ENCODE measurements at places on chromosomes 3 and 15. TPM values are rescaled to one million over a fixed set of nuclear protein-coding genes. Genes with fewer than 3 reads are reported as not detected.

- peak; percentile 77 for DNase-seq
Observed at GRCh38 chr3:160400030-160400701, 716 bp downstream of the SMC4 start.

GRCh38 chr3:195446359-195446758 lies 3.5 kb upstream of the ACAP2 start:
- DNase-seq: no peak

DNA sequence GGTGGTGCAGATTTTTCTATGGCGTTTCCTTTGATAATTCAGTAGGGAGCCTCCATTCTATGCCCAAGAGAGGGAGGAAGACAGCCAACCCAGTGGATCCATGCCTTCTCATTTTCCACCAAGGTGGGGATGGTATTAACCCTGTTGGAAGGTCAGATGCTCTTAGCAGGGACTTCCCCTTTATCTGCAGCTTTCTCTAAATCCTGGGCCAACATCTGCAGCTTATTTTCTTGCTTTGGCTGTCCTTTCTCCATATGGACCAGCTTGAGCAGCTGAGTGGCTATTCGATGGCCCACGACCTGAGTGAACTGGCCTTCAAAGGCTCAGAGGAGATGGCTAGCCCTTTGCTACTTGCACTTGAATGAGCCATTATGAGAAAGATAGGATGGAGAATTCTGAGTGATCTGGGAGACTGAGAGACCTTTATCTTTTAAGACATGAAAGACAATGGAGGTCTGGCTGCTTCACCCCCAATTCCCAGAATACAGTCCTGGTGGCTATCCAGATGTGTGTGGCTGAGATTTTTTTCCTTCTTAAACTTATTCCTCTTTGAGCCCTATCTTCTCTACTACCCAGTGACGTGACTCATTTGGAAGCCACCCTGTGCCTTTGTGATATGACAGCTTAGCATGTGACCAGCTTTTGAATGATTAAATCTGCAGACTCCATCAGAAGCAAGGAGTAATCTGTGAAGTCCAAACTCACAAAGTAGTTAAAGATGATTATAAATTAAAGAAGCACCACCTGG lies 39.6 kb upstream of the TRAK1 start:
- no peak for DNase-seq

DNA sequence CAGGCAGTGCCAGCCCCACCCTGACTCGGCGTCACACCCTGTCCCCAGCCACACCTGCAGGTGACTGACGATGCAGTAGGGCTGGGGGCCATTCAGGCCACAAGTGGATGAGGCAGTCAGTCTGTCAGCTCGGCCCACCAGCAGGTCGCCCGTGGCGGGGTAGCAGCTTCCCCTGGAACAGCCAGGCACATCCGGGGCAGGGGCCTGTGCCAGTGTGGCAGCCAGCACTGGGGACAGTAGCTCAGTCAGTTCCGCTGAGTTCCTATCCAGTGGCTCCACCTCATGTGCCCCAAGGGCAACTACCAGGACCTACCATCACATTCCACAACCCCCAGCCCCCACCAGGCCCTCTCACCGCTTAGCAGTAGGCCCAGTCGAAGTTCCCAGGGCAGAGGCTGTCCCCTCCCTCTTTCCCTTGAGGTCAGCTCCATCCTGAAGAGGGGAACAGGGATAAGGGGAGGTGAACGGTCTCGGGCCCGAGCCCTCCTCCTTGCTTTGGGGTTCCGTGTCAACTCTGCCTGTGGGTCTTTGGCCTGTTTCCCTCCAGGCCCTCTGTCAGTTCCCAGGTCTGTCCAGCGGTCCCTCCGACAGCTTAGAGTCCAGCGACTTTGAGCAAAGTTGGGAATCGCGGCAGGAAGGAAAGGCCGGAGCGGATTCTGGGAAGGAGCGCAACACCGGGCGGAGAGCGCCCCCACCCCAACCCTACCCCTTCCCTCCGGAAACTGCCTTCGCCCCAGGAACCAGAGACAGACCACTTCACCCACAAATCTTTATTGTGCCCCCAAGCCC lies at the start of gene LAMB2:
Gene LAMB2 (minus strand): TSS at position 614 of the 789 bp plus-strand sequence. CDS start 183 bp downstream, at position 431.
- peak; percentile 90 for DNase-seq

DNA sequence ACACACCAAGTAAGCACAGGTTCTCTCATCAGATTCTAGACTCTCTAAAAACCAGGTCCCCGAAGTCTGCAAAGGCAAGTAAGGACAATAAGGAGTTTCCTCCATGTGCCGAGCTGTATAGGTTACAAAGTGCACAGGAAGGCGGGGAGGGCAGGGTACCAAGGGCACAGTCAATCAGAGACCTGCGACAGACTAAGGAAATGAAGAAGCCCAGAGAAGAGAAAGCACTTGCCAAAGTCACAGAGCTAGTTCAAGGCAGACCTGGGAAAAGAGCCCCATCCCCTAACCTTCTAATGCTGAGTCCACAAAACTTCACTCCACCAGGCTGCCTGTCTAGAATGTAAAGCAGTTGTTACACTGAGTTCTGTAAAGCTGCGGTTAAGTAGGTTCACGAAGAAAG lies 1.7 kb downstream of the SEC13 start:
- DNase-seq: no peak

DNA sequence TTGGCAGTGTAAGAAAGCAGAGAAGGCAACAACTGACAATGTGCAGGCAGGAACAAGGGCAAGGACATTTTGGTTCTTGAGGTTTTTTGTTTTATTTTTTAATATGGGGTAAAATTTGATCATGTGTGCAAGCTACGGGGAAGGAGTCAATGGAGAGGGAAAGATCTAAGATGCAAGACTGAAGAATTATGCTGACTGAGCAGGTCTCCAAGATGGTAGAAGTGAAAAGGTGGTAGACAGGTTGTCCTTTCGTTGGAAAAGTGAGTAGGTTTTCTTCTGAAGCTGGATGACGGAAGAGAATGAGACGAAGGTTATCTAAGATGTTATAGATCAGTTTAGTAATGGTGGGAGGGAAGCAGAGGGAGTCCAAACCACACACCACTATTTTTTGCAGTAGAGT lies 4.2 kb downstream of the CD47 start:
- DNase-seq: no peak

DNA sequence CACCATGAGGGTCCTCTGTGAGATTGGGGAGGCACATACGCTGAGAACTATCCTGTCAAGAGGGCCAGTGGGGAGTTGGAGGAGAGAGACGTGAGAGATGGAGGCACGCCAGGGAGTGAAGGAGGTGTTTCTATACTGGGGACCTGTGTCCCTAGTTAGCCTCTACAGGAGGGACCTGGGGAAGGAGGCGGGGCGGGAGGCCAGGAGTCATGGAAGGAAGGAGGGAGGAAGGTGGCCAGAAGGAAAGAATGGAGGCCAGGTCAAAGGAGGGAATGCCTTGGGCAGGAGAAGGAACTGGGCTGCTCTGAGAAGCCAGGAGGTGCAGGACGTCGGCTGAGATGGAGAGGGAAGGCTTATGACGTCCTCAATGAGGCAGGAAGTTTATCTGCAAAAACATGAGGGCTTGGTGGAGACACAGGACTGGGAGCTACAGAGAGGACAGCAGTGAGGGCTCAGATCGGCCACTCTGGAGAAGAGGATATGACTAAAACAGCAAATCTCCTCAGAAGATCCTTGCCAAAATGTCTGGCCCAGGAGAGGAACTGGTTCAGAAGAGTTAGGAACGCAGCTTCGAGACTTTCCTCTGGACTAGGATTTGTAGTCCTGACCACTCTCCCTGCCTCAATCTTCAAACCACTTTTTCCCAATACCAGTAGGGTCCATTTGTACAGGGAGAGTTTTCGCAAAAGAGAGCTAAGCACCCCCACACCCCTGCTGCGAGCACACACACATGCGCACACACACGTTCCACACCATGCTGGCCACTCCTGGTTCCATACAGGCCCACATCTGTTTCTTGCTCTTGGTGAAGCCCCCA lies 59.9 kb downstream of the ADCY5 start:
- peak; percentile 73 for DNase-seq

DNA sequence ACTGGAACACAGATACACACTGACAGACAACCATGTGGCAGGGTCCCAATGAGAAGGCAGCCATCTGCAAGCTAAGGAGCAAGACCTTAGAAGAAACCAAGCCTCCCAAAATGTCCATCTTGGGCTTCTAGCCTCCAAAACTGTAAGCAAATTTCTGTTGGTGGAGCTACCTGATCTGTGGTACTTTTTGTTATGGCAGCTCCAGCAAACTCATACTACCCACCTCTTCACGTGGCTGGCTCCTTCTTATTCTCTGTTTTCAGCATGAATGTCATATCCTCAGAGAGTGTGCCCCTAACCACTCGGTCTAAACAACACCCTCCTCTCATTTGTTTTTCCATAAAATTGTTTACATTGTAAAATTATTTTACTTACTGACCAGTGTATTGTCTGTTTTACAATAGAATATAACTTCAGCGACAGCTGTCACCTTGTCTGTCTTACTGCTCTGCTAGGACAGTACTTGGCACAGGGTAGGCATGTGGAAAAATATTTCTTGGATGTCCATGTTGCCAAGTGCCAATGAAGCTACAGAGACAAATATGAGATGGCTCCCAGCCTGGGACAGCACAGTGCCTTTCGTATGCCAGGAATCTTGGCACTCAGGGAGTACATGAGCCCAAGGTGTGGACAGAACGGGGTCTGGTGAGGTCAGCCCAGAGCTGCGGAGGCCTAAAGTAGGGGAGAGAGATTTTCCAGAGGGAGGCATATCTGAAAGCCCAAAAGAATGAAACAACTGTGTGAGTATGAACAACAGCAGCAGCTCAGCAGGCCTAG lies 17.4 kb upstream of the SLC25A36 start:
- DNase-seq: peak; percentile 71

GRCh38 chr3:167876620-167877281 lies 141.2 kb downstream of the SERPINI1 start:
- DNase-seq: no peak

DNA sequence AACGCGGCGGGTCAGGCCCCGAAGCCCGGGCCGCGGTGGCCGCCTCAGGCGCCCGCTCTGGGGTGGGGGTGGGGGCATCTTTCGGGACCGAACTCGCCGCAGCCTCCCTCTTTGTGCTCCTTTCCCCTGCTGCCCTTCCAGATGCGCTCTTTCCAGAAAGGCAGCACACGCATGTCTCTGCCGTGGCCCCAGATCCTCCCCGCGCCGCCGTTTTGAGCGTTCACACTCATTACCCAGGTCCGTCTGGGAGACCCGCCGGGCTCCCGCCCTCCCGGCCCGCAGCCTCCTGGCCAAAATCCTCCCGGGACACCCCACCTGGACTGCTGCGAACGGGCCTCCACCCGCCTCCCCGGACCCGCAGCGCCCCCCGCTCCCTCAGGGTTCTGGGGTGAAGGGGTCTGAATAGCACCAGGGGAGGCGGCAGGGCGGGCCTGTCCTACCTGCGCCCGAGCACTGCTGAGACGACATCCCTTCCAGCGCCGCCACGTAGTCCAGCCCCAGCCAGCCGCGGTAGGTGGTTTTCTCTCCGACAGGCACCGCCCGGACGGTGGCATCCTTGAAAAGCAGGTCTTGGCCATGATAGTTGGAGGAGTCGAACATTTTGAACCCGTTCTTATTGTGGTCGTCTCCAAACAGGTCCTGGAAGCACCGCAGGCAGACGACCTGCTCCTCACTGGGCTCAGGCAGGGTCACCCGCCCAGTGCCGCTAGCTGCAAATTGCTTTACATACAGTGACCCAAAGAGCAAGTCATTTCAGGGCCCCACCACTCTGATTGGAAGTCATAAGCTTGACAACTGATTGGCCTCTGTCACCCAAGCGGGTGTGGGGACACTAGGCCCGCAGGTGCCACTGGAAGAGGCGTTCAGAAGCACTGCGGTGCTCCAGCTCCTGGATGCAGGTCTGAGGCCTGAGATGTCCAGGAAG lies 25.9 kb downstream of the MELTF start:
- DNase-seq: no peak

DNA sequence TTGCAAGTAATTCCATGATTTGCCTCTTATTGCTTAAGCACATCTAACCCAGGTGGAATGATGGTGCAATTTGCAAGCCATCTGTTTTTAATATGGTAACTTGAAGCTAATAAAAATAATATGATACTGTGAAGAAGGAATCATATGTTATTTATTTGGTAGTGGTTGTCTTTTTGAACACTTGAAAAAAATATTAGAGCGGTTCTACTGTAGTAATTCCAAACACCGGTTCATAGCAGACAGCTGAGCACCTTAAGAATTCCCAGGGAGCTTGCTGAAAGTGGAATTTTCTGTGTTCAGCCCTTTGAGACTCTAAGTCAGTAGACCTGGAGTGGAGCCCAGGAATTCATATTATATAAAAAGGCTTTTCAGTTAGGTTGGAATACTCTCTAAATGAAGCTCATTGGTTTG lies 687.4 kb downstream of the EDEM1 start:
- no peak for DNase-seq

DNA sequence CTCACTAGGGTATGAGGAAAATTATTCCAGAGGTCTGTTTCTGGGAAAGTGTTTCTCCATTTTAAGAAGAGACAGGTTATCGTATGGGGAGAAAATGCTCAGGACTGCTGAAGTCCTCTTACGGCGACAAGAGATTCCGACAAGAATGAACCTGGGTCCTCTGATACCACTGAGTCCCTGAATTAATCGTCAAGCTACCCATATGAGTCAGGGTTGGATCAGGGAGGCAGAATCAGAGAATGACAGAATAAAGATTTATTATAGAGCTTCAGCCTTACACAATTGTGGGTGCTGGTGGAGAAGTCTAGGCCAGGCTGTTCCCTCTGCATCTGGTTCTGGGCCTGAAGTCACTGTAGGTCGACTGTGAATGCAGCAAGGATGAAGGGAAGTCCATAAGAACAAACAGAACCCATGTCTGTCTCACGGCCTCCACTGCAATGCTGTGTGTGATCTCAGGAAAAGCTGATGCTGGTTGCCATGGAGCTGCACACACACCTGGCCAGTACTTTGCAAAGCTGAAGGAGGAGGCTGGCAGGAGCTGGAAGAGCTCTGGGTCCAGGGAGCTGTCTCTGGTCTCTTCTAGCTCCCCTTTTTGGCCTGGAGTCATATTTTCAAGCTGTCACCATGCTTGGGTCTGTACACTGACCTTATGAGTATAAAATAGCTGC lies 83.9 kb downstream of the HHLA2 start:
- DNase-seq: no peak

DNA sequence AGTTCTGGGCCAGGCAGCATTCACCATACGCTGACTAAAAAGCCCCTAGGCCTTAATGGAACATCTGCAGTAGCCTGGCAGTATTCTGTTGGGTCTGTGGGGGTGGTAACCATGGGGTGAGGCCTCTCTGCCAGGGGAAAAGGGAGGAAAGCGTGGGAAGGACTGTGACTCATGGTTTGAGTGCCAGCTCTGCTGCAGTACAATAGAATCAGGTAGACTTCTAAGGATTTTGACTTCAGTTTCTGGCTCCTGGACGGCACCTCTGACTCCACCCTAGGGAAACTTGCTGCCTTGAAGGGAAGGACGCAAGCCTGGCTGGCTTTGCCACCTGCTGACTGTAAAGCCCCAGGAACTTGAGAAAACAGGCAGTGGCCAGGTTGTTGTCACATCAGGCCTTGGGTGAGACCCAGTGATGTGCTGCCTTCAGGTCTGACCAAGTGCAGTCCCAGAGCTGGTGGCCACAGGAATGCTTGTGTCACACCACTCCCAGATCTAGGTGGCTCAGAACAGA lies 148.6 kb downstream of the SUCNR1 start:
- no peak for DNase-seq

GRCh38 chr15:58564981-58565380 lies 133.2 kb downstream of the LIPC start:
- DNase-seq: no peak

GRCh38 chr15:69056365-69056764 lies 41.9 kb downstream of the NOX5 start:
- DNase-seq: no peak

- no peak for DNase-seq
Observed at GRCh38 chr3:59512066-59512465, 462.2 kb upstream of the CFAP20DC start.

SPSB4 gene
- 6.9 TPM for polyA plus RNA-seq

CSTA gene
- 3.6 TPM for polyA plus RNA-seq

GOLGA8T gene
- 0.32 TPM for polyA plus RNA-seq

CPN2 gene
- 0.07 TPM for polyA plus RNA-seq

SLC25A36 gene
- polyA plus RNA-seq: 34.3 TPM
